ENCODE measurements at places on chromosomes 2 and 18.

GRCh38 chr2:96945014-96945413 is 41.4 kb downstream of the FAM178B start:
- DNase-seq: no peak

DNA sequence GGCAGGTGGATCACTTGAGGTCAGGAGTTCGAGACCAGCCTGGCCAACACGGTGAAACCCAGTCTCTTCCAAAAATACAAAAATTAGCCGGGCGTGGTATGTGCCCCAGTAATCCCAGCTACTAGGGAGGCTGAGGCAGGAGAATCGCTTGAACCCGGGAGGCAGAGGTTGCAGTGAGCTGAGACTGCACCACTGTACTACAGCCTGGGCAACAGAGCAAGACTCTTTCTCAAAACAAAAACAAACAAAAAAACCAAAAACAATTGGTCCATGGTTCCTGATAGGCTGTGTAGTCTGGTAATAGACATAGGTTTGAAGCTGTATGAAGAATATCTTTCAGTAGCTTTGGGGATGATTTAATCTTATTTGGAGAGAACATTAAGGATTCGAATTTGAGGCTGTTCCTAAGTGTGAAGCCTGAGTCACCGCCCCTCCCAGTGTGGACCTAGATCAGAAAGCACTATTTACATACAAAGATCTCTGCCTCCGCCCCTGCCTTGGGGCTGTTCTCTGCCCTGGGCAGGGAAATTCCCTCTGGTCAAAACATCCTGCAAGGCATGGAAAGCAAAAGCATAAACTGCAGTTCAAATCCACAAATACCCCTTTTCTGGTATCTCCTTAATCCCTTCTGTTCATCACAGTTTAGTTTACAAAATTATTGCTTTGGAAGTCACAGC is 52.8 kb upstream of the PMAIP1 start:
- DNase-seq: no peak

GRCh38 chr2:121904656-121905055 is 149.2 kb downstream of the TSN start:
- no peak for DNase-seq

GRCh38 chr2:224799691-224800090 is 83.5 kb upstream of the CCDC195 start:
- no peak for DNase-seq

GRCh38 chr2:182302174-182302573 is 124.7 kb downstream of the PDE1A start:
- DNase-seq: no peak

DNA sequence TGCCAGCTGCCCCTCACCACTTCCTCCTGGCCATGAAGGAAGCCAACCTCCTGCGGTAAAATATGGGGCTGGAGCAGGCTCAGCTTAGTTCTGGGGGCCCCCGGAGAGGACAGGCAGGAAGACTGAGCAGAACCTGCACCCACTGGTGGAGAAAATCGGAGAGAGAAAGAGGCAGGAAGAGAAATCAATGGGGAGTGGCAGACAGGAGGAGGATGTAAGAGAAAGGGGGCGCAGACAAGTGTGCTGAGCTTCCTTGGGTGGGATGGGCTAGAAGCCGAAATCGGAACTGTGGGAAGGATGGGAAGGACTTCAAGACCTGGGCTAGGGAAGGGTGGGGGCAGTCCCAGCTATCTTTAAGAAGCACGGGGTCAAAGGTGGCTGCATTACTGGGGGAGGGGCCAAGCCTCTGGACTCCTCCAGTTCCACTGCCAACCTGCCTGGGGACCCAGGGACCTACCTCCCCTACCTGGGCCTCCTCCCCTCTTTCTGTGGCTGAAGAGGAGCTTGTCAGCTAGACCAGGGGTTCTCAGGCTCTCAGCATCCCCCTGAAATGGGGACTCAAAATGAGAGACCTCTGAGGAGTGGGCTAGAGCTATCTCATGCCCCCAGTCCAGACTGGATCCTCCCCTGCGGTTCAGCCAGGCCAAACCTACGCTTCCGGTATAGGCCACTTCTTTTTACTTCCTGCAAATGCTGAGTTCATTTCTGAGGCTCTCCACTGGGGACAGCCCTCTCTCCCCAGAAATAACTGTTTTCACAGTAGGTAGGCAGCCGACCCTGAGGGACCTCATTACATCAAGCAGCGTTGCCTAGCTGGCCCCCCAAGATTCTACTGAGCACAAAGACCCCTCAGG is 33.6 kb upstream of the B3GNT7 start:
- no peak for DNase-seq

GRCh38 chr2:176096986-176097819 is 2.4 kb upstream of the HOXD12 start:
- peak; percentile 30 for DNase-seq

DNA sequence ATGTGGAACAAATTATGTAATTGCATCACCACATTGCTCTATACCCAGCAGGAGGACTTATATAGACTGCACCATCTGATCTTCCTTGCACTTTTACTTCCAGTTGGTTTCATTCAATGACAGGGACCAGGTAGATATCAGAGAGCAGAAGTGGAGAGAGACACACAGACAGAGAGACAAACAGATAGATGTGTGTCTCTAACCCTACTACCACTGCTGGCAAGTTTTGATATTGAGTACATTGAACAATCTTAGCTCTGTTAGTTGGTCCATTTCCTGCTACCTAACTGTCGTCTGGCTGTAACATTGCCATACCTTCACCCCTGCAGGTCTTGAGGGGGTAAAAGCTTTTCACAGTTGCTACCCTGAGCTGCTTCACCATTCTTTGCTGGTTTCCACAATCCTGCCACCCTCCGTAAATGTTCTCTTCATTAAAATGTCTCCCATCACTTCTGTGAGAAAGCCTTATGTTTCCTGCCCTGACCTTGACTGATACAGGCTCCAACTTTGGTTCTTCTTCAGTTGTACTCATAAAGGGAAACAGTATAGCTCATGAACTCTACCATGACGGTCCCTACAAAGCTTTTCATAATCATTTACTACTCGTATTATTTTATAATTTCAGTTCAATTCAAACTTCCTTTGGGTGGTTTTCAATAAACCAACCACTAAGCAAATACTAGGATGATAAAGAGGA is 62.3 kb upstream of the ITGA4 start:
- DNase-seq: no peak

- no peak for DNase-seq
These were observed 43.4 kb downstream of the MBP start for GRCh38 chr18:77088963-77089722.
